Muscle of back (tissue), 13 donors: ENCODE measurements at places on chromosomes 7 and 10. TPM values are rescaled to one million over a fixed set of nuclear protein-coding genes. Genes with fewer than 3 reads are reported as not detected.

DNA sequence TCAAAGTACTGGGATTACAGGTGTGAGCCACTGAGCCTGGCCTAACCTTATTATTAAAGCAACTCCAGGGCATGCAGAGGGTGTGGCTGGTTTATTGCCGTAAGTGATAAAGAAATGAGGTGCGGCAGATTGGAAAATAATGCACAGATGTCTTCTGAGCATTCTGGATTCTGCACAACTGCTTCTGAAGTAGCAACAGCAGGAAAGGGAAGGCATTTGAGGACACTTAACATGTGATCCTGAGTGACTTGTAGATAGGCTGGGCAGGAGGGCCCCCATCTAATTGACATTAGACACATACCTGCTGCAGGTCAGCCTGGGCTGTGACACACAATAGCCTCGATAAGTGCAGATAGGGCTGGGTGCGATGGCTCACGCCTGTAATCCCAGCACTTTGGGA is 5.6 kb downstream of the RHBDD2 start:
- no peak for DNase-seq

DNA sequence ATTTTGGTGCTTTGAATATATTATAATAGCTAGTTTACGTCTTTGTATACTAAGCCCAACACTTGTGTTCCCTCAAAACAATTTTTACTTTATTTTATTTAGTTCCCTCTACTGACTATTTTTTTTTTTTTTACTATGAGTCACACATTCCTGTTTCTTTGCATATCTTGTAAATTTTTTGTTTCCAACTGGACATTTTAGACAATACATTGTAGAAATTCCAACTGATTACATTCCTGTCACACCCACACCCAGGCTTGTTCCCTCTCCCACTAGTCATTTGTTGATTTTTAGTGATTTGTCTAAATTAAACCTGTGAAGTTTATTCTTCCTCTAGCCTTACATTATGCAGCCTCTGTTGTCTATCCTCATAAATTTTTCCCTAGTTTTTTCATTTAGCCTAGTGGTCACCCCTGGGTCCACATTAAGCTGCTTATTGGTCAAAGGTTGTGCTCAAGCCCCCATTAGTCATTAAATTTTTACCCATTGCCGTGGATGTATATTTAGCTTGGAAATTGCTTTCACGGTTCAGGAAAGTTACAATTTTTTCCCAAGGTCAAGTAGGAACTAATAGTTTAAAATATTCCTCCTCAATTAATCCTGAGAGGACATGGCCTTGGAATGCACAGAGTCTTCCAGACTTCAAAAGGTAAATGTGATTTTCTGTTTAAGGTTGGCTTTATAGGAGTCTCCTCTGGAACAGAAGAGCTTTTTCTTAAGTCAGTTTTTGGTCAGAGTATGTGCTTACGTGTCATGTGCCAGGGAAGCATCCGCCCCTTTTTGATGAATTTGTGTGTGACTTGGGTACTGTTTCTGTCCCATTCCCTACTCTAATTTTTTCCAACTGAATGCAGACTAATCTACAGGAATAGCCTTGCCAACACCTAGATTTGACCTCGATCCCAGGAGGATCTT is 207.6 kb upstream of the TMEM72 start:
- no peak for DNase-seq

DNA sequence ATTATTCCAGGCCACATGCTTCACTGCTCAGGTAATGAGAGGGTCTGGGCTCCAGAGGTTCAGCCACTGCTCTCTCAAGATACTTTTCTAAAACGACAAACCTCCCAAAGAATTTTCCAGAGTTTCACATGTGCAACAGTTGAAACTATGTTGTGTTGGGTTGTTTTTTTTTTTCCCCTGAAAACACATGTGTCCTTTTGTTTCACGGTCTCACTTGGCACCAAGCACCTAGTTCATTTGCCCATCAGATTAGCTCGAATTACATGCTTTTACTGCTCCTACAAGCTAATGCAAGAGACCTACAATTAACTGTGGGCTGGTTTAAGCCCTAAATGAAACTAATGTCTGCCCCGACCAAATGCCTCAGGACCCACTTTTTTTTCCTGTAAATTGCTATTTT is 313.3 kb downstream of the FGFR2 start:
- DNase-seq = peak; percentile 1

DNA sequence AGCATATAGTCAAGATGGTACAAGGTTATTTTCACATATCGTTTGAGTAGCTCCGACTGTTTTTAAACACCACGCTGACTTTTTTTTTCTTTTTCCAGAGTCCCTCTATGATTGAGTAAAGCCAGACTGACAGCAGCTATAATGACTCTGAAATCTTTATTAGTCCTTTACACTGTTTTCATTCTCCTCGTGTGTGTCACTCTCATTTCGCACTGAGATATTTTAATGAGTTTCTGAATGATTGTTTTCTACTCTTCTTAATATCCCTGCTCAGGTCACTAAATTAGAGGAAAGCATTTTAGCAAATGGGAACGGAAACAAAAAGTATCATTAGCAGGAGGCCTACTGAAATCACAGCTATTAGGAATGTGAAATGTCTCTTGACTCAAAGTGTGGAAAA is 162.3 kb upstream of the MTPN start:
- DNase-seq = no peak

DNA sequence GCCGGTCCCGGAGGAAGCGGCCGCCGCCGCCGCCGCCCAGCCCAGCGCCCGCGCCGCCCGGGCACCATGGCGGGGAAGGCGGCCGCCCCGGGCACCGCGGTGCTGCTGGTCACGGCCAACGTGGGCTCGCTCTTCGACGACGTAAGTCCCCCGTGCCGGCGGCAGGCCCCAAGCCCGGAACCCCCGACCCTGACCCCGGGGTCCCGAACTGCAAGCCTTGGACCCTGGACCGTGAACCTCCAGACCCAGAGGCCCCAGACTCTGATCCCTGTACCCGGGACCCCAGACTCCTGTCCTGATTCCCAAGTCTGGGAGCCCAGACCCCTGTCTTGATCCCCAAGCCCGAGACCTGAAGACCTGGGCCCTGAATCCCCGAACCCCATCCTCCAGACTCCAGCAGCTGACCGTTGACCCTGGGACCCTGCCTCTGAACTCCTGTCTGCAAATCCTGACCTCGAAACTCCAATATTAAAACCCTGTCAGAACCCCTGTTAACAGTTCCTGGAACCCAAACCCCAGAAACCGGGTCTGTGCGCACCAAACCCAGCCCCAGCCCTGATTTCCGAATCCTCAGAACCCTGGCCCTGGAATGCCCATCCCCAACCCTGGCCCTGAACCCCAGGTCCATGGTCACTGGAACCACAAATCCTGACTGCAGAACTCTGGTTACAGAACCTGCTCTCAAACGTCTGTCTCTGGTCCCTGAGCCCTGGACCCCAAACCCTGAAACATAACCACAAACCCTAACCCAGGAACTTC is 623 bp downstream of the INPP5A start:
- DNase-seq = no peak

GRCh38 chr7:151754142-151754590 is 122.7 kb downstream of the PRKAG2 start:
- peak; percentile 81 for DNase-seq

DNA sequence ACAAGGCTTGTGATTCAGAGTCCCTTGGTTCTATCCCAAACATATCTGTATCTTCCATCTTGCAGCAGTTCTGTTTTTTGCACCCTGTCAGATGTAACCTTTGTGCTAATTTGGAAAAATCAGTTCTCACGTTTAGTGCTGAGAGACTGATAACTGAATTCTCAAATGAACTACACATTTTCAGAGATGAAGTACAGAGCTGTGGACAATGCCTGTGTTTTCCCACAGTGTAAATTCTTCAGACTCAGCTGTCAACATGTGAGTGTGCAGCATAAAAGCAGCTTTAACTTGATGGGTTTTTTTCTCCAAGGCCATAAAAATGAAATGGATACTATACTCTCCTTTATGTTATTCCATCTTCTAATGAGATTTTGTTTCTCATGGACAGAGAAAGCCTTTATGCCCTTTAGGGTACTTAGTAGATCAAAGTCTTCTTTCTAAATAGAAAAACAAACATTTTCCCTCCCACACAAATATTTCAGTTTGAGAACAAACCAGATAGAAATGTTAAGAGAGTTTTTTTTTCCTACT is 150.9 kb downstream of the SEMA3A start:
- DNase-seq = peak; percentile 42

DNA sequence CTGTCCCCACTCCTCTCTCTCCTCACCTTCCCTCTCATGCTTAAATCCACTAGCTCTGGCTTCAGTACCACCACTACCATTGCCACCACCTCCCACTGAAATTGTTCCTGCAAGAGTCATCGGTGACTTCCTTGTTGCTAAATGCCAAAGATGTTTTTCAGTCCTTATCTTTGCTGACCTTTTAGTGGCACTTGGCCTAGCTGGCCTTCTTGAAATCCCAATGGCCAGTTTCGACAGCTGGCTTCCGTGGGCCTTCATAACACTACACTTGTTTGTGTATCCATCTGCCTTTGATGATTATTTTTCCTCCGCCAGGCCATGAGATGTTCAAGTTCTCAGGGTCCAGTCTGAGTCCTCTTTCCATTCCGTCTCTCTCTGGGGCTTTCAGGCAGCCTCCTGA is 118.2 kb upstream of the NANOS1 start:
- no peak for DNase-seq

DNA sequence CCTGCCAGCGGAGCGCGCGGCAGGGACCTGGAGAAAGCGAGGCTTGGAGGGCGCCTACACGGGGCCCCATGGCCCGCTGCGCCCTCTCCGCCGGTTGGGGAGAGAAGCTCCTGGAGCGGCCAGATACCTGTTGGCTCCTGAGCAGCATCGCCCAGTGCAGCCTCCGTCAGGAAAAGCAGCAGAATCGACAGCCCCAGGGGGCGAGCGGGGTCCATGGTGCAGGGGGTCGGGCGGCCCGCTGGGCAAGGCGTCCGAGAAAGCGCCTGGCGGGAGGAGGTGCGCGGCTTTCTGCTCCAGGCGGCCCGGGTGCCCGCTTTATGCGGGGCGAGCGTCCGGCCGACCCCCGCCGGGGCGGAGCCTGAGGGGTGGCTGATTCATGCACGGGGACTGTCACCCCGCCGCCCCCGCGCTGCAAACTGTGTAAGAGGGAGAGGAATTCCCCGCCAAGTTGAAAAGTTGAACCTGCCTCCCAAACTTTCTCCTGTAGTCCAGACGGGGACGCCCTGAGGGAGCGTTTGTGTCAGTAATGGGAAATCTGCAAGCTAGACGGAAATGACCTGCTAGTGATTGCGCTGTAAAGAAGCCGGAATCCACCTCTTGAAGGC is at the start of gene TFPI2:
TFPI2 (minus strand) TSS at position 290 of the 605 bp plus-strand sequence; CDS start at position 215, 75 bp downstream.
- peak; percentile 38 for DNase-seq

DNA sequence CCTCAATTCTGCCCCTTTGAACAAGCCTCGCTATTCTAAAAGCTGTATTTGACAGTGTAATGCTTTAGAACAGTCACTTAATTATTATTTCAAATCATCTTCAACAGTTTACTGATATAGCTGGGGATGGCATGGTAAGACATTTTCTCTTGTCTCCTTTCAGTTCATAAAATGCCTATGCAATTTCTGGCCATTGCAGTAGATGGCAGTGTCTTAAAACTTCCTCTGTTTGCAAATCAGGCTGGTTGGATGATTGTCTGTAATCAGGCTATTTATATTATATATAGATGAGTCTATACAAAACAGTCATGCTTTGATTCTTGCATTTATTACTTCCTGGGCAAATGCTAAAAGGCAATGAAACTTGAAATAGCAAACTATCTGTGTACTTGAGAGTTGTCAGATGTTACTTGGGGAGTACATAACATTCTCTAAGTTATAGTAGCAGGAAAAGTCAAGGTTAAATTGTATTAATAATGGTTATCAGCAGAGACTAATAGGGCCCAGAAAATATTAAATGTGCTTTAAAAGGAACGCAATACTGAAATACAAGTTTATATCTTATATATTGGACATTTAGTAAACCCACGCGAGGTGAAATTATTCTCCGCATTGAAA is 55.5 kb upstream of the LHFPL3 start:
- no peak for DNase-seq

DNA sequence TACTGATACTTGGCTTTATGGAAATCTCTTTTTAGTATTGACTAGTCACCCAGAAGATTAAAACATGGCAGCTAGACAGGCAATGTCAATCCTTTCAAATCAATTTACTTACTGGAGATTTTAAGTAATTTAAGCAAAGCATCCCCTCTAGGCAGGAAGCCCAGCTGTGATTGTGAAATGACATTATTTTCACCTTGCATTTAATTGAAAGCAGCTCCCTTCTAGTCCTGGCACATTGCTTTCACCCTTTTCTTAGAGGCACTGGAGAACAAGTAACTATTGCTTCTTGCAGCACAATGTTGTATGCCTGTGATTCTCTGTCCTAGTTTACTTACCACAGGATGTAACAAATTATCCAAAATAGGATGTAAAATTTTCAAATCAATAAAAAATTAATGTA is 13.3 kb downstream of the ST7 start:
- DNase-seq = no peak

GRCh38 chr10:123807444-123808035 is 84.1 kb downstream of the CPXM2 start:
- no peak for DNase-seq

DNA sequence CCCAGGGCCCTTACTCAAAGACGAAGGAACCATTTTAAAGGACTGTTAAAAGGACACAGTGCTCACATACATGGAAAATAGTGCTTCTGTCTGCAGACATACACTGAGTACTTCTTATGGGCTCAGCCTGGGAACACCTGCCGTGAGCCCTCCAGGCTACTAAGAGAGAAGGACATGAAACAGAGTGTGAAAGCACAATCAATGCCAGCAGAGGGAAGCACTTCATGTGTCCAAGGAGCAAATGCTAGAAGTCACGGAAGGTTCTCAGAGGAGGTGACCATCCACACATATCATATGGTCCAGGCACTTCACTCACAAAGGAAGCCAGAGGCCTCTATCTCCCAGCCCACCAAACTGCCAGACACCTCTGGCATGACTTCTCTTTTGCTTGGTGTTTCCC is 15.5 kb downstream of the ELMO1 start:
- DNase-seq = no peak

GRCh38 chr7:79837915-79838314 is 296.7 kb upstream of the GNAI1 start:
- DNase-seq = no peak

DNA sequence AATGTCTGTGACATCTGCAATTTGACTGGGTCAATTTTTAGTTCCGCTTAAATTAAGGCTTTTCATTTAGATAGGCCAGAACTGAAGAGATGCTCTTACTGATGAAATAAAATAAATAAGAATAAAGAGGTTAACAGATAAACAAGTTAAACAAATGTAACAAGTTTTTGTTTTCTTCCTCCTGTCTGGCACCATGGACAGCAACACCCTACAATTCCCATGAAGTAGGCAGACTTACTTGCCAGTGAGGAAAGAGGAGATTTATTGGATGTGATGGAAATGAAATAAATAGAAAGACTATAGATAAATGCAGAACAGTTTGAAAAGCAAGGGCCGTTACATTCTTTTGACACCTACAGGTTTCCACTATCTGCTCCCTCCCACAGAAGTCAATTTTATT is 118.5 kb downstream of the AMPH start:
- no peak for DNase-seq

- DNase-seq = no peak
Measured at GRCh38 chr10:100022403-100022802, 12.7 kb upstream of the DNMBP start.

EN2 gene
- 1.5 TPM for polyA plus RNA-seq

CCDC146 gene
- 6.5 TPM for polyA plus RNA-seq

TAS2R60 gene
- polyA plus RNA-seq = not detected

MINDY3 gene
- polyA plus RNA-seq = 25.0 TPM

GDF10 gene
- polyA plus RNA-seq = 0.55 TPM

MLXIPL gene
- 0.37 TPM for polyA plus RNA-seq

SMC3 gene
- polyA plus RNA-seq = 61.6 TPM

VGF gene
- not detected for polyA plus RNA-seq

FOXI2 gene
- polyA plus RNA-seq = 0.29 TPM

UTF1 gene
- polyA plus RNA-seq = not detected

INMT gene
- polyA plus RNA-seq = 7.0 TPM

TMEM270 gene
- not detected for polyA plus RNA-seq

FGF8 gene
- polyA plus RNA-seq = not detected
